ENCODE measurements at places on chromosomes 16 and 17.

DNA sequence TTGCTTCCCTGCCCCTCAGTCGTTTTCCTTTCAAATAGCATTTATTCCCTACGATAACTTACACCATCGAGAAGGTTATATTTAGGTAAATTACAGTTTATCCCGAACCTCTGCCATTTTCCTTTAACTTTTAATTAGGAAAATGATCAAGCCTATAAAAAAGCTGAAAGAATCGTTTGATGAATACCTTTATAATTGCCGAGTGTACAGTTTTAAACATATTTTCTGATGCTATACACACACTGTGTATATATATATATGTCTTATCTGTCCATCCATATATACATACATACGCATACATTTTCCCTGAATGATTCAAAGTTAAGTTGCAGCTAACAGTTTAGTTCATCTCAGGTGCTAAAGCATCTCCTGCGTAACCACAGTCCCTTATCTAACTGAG lies 56.6 kb upstream of the CRISPLD2 start:
- DNase-seq = no peak

DNA sequence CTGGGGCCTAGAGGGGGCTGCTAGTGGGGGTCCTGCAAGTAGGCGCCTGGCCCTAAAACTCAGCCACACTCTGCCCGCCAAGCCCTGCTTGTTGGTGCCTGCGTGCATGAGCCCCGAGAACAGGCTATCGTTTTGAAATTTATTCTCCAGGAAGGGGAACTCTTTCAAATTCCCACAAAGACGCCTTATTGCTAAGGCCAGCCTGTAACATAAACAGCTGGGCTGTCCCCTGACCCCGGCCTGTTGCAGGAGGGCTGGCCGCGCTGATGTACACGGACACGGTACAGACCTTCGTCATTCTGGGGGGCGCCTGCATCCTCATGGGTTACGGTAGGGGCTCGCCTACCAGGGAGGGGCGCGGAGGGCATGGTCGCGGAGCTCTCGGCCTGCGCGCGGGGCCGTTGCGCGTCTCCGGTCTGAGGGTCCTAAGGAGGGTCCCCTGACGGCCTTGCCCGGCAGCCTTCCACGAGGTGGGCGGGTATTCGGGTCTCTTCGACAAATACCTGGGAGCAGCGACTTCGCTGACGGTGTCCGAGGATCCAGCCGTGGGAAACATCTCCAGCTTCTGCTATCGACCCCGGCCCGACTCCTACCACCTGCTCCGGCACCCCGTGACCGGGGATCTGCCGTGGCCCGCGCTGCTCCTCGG lies 4.3 kb downstream of the SLC5A2 start:
- DNase-seq = no peak

DNA sequence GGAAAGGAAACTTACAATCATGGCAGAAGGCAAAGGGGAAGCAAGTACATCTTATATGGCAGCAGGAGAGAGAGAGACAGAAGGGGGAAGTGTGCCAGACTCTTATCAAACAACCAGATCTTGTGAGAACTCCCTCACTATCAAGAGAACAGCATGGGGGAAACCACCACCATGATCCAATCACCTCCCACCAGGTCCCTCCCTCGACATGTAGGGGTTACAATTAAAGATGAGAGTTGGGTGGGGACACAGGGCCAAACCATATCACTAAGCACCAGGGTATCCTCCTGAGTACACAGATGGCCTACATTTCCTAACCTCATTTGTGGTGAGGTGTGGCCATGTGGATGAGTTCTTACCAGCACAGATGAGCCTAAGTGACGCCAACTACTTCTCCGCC lies 348.6 kb upstream of the ZFHX3 start:
- DNase-seq = no peak

GRCh38 chr16:83785455-83785854 lies 22.3 kb upstream of the HSBP1 start:
- DNase-seq = no peak

- DNase-seq = no peak
Measured at GRCh38 chr17:38916771-38917170, 8.6 kb upstream of the LASP1NB start.

GRCh38 chr16:67959536-67960329 lies 8.7 kb downstream of the SLC12A4 start:
- DNase-seq = no peak

- DNase-seq = peak; percentile 50
Measured at GRCh38 chr17:73952480-73953205, 250.8 kb upstream of the RPL38 start.

- DNase-seq = peak; percentile 67
Measured at GRCh38 chr16:8729779-8730334, 55.4 kb downstream of the ABAT start.

DNA sequence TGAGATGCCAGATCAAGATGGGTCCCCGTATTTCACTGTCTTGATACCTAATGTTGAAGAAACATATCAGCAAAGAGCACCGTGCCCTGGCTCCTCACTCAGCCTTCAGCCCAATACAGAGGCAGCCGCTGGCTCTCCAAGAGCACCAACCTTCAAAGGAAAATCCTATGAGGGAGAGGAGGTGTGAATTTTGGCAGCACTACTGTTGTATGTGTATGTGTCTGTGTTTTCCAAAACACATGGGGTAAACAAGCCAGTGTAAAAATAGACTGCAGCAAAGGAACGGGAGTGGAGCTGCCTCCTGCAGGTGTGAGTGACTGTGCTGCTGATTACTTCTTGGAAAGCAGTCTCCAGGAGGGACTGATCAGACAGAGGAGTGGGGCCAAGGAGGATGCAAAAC lies 194.0 kb upstream of the CDH5 start:
- DNase-seq = no peak

- DNase-seq = no peak
Measured at GRCh38 chr16:57798267-57798810, 4.0 kb downstream of the KIFC3 start.

DNA sequence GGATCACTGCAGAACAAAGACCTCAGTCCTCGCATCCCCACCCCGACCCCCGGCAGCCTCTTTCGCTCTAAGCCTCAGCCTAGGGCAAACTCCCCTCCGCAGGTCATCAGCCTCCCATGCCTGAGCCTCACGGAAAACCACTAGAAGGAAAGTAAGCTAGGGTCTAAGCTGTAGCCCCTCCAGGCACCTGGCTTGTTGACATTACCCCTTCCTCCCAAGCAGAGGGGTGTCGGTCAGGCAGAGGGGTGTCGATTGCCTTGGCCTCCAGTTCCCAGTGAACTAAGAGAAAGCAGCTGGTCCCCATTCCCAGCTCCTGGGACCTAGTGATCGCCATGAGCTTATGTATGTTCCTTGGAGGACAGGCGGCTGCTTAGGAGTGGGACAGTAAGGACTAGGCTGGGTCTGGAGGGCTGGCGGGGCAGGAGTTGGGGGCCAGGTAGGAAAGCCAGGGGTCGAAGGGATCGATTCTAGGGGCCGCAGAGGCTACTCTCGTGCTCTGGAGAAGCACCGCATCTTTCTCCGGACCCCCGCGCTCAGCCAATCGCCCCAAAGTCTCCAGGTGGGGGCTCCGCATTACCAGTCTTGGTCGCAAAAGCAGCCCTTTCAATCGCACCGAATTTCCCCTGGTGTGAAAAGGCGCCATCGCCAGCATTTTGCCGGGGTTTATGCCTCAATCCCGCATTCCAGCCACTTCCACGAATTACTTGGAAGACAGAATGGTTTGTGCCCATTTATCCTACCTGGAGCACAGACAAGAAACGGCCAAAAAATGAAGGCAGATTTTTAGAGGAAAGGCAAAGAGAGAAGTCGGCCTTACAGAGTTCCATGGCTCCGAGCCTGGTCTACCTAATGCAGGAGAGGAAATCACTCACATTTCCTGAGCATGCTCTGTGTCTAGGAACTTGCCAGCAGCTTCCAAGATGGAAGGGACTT lies 21.3 kb upstream of the HOXB13 start:
- peak; percentile 38 for DNase-seq

Measured in B cell (primary cell).